ENCODE measurements at places on chromosomes 1 and 21.

DNA sequence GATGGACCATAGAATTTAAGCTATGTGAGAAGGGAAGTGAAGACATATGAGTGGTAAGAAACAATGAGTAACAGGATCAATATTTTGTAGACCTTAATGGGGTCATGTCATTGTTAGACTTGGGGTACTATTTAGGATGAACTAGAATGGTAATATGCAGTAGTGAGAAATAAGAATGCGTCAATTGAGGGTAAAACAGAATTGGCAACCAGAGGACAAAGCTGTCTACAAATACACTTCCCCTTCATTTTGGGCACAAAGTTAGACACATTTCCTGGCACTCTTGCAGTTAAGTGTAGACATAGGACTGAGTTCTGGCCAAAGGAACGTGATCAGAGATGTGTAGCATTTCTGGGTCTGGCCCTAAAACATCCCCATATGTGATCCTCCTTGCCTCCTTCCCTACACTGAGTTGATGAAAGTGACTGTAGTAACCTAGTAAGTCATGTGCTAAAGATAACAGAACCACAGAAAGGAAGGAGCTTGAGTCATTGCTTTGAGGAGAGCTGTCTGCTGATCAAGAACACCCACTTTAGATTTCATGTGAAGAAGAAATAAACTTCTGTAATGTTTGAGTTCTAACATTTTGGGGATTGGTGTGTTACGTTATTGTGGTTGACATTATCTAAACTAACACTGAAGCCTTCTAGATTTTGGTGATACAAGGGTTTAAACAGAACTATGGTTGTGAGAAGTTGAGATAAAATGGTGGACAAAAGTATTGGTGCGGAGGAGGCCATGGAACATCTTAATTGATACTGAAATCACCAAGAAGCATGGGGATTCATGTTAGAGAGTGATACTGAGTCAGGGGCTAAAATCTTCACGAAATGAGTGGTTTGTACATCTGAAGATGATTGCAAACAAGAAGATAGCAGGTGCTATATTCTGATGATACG lies 41.7 kb downstream of the CD55 start:
- no peak for DNase-seq

- no peak for DNase-seq
Observed at GRCh38 chr1:21559788-21560567, 50.8 kb downstream of the ALPL start.

- no peak for DNase-seq
Observed at GRCh38 chr1:111402083-111402482, 25.5 kb downstream of the OVGP1 start.

DNA sequence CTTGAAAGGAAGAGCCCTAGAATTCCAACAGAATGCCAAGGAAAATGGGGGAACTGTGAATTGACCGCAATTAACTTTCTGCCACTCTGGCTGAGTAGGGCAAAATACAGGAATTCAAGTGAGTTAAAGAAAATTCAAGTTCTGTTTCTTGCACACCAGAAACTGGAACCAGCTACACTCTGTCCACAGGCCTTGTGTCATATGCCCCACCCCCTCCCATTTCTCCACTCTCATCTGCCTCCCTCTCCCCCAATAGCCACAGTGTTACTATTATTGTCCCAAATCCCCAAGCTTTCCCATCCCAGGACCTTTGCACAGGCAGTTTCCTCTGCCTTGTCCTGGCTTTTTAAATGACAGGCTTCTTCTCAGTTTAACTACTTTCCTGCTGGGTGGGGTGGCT lies 4.3 kb upstream of the STK40 start:
- no peak for DNase-seq

GRCh38 chr1:78255383-78255782 lies 209.6 kb downstream of the GIPC2 start:
- no peak for DNase-seq

DNA sequence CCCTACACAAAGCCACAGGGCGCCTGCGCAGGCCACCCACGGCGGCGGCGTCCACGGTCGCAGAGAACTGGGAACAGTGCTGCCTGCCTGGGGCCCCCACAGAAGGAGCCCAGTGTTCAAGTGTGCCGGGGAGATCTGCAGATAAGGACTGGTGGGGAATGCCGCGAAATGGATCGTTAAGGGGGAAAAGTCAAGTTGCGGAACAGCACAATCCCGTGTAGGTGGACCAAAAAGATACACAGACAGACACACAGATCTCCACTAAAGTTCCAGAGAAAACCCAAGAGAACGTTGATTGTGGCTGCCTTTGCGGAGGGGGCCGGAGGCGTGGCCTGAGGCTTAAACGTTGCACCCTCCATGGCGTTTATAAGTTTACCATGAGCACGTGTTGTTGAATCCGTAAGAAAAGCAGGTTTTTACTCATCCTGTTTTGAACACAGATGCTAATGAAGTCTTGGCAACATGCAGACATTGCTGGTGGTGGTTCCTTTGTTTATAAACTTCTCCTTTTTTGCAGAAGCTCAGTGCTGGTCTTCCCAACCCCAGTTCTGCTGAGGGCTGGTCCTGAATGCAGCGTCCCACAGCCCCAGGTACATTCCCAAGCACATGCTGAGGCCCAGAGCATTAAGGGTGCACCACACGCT lies 4.1 kb downstream of the SPATC1L start:
- DNase-seq = no peak

DNA sequence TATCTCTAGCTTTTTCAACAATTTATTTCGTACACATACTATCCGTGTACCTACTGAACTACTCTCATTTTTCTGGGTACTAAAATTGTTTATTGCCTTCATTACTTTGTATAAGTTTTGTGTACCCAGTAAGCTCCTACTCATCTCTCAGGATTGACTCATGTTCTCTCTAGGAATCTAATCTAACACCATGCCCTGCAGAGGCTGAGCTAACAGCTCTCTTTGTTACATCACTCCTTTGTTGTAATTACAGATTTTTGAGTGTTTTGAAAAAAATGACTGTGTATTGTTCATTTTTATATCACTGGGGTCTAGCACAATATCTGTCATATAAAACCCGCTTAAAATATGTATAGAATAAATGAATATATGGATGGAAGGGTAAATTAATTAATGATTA lies 167.1 kb downstream of the ATP6V1G3 start:
- no peak for DNase-seq

DNA sequence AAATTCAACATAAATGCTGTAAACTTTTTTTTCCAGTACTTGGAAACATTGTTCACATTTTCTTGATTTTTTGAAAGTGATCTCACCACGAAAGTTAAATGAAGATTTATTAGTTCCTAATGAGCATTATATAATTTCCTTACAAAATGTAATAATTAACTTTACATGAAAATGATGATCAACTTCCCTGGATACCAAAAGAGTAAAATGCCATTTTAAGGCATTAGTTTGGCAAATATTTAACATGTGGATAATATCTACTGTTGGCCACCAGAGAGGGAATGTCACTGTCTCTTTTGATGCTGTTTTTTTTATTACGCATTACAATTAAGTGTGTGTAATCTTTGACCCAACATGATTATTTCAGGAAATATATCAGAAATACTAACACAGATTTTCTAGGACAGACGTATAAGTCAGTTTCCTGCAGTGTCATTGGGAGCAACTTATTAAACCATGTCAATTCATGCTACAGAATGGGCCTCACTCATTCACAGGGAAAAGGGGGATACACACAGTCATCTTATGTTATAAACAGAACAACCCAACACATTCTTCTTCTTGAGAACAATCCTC lies 903.9 kb upstream of the ADGRL2 start:
- DNase-seq = no peak

GRCh38 chr1:14997646-14998276 lies 155.8 kb upstream of the TMEM51 start:
- DNase-seq = no peak

- DNase-seq = no peak
Observed at GRCh38 chr1:168243198-168243597, 17.4 kb downstream of the SFT2D2 start.

- no peak for DNase-seq
Observed at GRCh38 chr1:22259551-22260282, 116.8 kb upstream of the WNT4 start.

DNA sequence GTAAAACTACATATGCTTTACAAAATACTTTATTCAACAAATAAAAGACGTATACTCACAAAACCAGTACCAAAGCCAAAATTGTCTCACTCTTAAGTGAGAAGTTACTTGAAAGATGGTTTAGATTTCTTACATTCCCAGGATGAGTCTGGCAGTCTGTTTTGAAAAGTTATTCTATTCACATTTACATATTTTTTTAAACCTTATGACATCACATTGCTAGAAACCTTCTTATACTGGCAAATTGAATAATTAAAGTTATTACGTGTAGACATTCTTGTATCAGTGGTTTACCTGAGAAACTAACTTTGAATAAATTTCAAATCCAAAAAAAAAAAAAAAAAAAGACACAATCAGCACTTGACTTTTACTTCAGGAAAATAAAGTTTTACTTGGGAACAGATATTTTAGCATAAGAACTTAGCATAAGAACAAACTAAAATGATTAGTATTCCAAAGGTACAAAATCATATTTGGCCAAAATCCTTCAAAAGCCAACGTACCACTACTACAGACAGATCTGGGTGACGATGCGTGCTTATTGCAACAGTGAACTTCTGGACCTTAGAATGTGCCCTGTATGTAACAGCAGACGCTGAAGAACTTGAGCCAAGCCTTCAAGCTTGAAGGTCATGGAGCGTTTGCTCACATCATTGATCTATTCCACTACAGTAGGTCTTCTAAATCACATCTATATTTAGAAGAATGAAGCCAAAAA lies 2.5 kb downstream of the CDC42BPA start:
- DNase-seq = no peak

GRCh38 chr1:29884740-29885139 lies 648.4 kb downstream of the PTPRU start:
- DNase-seq = no peak

DNA sequence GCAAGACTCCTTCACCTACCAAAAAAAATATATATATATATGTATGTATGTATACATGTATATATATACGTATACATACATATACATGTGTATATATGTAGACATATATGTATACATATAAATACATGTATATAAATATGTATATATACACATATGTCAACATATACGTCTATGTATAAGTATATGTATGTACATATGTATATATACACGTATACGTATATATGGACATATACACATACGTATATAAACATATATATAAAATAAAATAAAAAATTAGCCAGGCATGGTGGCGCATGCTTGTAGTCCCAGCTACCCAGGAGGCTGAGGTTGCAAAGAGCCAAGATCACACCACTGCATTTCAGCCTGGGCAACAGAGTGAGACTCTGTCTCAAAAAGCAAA lies 31.6 kb downstream of the BRWD1 start:
- DNase-seq = no peak

- DNase-seq = no peak
Observed at GRCh38 chr21:36654324-36654723, 44.6 kb upstream of the SIM2 start.

DNA sequence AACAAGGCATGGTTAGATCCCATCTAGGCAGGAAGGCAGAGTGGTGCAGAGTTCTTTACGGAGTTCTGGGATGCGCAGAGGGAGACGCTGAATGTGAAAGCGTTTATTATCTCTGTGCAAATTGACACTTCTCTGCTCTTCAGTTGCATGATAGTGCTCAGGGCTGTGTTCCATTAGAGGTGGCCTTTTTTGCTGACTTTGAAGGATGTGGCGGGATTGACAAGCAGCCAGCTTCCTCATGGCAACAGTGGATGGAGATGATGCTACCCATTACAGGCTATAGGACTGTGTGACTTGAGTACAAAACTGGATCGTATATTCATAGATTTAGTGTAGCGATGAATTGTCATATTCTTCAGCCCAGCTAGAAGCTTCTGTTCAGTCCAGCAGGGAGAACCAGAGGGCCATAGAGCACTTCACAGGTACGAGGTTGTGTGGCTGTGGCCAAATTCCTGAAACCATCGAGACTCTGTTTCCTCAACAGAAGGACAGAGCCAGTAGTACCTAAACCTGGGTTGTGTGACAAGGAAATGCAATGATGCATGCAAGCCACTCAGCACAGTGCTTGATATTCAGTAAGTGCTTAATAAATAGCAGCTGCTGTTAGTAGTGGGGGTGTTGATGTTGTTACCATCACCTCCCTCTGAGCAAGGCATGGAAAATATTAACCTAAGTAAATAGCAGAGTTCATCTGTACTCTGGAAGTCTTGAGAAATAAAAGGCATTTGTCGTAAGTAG lies 430.0 kb upstream of the KAZN start:
- DNase-seq = no peak

GRCh38 chr1:224203243-224204016 lies 20.4 kb downstream of the DEGS1 start:
- no peak for DNase-seq

- no peak for DNase-seq
Observed at GRCh38 chr1:154337253-154337894, 12.0 kb downstream of the ATP8B2 start.

- no peak for DNase-seq
Observed at GRCh38 chr1:183871142-183871541, 66.2 kb downstream of the RGL1 start.

- no peak for DNase-seq
Observed at GRCh38 chr21:45534636-45535331, 7.5 kb downstream of the SLC19A1 start.

DNA sequence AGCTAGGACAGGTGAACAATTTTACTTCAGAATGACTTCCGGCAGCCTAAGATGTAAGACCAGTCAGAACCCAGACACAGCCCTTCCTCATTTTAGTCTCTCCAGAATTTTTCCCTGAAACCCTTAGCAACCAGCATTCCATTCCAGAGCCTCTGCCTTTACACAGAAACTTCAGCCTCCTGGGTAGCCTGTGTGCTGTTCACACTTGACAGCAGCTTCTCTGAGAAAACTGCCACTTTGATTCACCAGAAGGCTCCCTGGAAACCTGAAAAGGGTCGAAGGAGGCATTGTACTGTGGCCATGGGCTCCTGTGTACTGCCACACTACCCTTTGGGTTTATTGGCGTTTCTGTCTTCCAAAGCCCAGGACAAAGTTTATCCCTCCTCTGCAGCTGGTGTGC lies 17.4 kb downstream of the HYI start:
- DNase-seq = no peak

GRCh38 chr1:11719313-11720032 lies 16.5 kb upstream of the AGTRAP start:
- DNase-seq = peak; percentile 79

DNA sequence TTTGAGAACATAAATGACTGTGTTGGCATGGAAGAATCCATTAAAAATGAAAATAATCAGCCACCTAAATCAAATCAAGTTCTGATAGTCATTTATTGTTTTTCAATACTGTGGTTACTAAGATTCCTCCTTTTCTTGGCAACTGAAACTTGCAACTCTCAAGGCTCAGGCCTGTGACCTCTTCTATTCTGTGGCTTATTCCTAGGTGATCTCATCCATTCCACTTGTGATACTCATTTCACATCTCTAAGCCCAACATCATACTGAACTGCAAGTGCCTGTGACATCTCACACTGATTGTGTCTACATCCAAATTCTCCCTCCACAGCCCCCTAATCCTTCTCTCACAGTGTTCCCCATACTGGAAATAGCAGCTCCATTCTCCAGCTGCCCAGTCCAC lies 4.8 kb upstream of the ST6GALNAC5 start:
- no peak for DNase-seq

GRCh38 chr21:21096956-21097355 lies 98.7 kb downstream of the NCAM2 start:
- DNase-seq = no peak

GRCh38 chr1:115426231-115426771 lies 88.3 kb upstream of the NGF start:
- no peak for DNase-seq

Data from stimulated activated CD8-positive, alpha-beta memory T cell treated with anti-CD3 and anti-CD28 coated beads, Interleukin-4, amount 100 ng/mL, for 1 hour (primary cell).